Activated CD4-positive, alpha-beta T cell treated with anti-CD3 and anti-CD28 coated beads, Interleukin-2, Interleukin-4, amounts not matched to agents 100 ng/mL and 50 ng/mL, durations not matched to agents 16 hours and 8 hours (primary cell): ENCODE measurements at places on chromosomes 6 and 20.

DNA sequence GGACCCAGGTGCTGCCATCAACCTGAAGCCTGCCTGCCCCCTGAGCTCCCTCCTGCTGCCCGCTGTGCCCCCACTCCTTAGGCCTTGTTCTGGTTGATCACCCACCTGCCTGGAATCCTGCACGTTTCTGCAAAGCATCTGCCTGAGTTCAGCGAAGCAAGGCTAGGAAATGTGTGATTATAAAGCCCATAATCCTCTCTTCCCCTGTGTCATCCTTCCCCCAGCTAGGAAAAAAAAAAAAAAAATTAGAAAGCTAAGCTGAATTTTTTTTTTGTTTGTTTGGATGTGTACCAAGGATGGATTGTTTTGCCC, 93.2 kb downstream of the FOXA2 start:
- DNase-seq = no peak

DNA sequence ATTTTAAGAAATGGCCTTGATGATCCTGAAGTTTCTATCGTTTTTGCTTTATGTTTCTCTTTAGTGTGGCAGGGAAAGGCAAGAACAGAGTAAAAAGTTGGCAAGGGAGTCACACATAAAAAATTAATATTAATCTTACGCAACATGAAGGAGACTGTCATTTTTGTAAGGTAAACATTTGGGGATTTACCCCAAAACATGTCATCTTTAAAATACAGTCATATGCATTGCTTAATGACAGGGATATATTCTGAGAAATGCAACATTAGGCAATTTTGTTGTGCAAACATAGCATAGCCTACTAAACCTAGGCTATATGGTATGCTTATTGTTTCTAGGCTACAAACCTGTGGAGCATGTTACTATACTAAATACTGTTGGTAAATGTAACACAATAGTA, 5.4 kb downstream of the RBL1 start:
- DNase-seq = no peak

GRCh38 chr6:151448623-151449022, 3.3 kb downstream of the RMND1 start:
- no peak for DNase-seq

DNA sequence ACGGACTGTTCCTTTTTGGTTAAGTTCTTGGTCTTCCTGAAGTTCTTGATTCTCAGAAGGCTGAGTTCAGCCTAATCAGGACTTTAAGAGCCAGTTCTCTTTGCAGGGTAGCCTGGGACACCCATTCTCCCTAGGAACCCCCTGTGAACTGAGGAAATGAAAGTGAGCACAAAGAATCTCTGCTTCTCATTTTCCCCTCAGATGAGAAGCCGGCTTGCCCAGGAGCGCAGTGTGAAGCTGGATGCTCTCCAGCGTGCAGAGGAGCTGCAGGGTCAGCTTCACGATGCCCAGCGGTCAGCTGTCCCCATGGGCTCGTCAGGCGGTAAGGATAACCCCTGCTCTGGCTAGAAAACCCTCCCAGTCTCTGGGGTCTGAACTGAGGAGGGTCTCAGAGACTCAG, 34.0 kb downstream of the CD164 start:
- no peak for DNase-seq

DNA sequence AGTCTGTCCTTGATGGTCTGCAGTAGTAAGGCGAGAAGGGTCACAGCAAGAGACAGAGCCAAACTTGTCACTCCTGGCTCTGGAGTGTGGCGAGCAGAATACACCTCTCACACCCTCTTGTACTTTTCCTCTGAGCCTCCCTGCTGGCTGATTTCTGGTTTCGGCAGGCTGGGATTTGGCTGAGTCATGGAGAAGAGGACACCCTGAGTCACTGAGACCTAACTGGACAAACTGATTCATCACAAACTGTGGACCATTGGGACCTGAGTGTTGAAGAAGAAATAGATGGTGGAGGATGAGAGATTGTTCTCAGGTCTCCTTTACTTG, 101.7 kb downstream of the F13A1 start:
- DNase-seq = no peak

GRCh38 chr20:47810116-47810677, 24.9 kb upstream of the SULF2 start:
- DNase-seq = no peak

GRCh38 chr6:118246406-118246805, 301.7 kb upstream of the PLN start:
- DNase-seq = no peak

- DNase-seq = no peak
These were observed 12.0 kb downstream of the WTAP start for GRCh38 chr6:159739341-159739740.

GRCh38 chr6:57108691-57109090, 18.7 kb downstream of the ZNF451 start:
- DNase-seq = no peak

- peak; percentile 14 for DNase-seq
These were observed 1.2 kb downstream of the TPD52L1 start for GRCh38 chr6:125154761-125155135.
